ENCODE measurements at places on chromosomes 13 and 19.

DNA sequence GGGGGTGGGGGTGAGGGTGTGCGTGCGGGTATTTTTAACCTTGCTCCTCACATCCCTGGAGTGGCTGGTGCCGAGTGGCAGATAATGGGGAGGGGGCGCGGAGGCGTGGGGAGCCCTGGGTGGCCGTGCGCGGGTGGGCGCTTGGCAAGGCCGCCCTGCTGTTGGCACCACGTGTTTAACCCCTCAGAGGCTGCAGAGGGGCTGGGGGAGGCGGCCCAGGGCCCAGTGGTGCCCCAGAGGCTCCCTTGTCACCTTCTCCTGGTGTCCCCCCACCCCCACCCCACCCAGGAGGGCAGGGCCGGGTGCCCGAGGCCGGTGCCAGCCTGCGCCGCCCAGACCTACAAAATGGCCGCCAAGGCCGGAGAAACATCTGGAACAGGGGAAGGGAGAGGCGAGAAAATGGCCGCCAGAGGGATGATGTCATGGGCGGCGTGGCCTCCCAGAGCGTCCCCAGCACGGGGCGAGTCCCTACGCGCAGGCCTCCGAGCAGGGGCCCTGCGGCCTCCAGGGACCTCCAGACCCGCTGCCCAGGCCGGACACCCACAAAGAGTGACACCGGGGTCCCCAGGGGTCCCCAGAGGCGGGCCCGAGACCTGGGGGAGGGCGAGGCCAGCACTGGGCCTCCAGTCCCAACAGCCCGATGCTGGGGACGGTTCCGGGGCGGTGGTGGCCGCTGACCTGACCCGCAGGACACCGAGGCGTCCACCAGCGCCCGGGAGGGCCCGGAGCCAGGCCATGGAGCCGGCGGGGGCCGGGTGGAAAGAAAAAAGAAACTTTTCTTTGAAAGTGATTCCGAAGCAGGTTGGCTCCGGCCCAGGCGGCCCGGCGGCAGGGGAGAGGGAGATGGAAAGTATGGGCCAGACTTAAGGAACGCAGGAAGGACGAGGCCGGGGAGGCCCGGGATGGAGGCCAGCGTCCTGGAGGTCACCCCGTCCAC, 38.2 kb downstream of the NFIC start:
- no peak for DNase-seq

DNA sequence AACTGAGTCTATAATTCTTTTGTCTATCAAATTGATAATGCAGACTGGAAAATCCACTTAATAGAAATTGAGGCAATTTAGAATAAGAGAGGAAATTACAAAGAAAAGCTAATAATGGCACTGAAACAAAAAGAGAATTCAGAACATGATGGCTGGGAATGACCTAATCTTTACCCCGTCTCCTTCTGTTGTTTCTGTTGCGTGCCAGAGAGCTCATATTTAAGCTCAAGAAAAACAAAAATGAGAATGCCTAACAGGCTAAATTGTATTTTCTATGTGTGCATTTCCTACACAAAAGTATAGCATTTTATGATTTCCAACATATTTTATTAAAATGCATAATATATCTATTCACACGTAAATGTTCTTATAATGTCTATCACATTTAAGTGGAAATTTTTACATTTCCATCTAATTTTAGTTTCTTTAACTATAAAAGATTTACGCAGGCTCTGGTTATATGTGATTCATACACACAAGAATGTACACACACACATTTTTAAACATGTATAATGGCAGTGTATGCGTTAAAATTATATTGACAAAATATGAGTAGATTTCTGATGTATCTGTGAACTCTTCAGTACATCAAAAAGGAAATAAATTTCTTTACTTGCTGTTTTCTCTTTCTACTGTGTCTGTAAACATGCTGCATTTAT, 432.3 kb downstream of the SLITRK6 start:
- DNase-seq: no peak

GRCh38 chr19:13844130-13844631, 32.8 kb upstream of the NANOS3 start:
- peak; percentile 58 for DNase-seq

GRCh38 chr13:27821566-27821965, 29.3 kb downstream of the GSX1 start:
- no peak for DNase-seq

- DNase-seq: no peak
Observed at GRCh38 chr19:49514151-49514550, 1.7 kb downstream of the FCGRT start.

GRCh38 chr13:59513686-59514085, 650.0 kb downstream of the DIAPH3 start:
- DNase-seq: no peak

DNA sequence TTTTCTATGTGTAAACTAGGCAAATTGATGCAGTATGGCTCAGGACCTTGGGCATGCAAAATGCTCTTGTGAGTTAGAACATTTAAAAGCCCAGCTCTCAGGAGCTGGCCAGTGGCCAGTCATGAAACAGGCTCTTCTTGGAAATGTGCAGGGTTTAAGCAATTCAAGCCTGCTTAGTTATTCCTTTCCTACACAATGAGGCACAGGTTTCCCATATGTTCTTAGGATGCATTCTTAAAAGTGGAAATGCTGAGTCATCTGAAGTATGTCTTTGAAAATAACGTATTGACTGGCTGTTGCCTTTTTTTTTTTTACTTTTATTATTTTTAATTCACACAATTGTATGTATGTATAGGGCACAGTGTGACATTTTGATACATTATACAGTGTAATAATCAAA, 300.7 kb downstream of the SLC7A1 start:
- DNase-seq: no peak

DNA sequence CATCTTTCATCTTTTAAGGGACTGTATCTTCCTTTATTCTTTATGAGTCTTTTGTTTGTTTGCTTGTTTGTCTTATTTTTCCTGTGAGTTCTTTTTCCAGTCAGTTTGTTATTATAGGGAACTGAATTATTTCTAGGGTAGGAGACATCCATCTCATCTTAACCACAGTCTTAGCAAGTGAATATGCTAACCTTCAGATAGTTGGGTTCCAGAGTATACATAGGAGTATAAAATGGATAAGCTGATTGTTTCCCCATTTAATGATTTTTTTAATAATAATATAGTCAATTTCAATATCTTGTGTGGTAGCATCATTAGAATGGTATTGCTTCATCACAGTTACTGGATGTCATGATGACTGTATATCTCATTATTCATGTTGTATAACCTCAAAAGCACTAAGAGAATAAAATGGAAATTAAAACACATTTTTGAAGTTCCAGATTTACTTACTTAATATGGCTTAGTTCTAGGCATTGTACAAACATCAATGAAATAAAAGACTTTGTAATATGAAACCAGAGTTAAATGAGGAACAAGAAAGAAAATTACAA, 33.0 kb downstream of the GPC6 start:
- no peak for DNase-seq

DNA sequence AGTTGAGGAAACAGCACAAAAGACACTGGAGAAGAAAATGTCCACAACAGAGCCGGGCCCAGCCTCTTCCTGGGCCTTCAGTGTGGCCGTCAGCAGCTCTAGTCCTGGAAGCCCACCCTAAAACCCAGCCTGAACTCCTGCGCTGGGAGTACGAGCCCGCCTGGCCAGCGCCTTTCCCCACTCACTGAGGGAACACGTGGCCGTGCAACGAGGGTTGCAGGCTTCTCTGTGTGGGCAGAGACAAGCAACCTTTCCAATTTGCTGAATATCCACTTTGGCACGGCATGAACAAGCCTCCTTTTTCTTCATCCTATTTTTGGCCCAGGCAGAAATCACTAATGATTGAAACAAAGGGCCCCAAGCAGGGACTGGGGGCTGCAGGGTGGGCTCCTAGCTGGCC, 89.2 kb downstream of the CRYL1 start:
- no peak for DNase-seq

DNA sequence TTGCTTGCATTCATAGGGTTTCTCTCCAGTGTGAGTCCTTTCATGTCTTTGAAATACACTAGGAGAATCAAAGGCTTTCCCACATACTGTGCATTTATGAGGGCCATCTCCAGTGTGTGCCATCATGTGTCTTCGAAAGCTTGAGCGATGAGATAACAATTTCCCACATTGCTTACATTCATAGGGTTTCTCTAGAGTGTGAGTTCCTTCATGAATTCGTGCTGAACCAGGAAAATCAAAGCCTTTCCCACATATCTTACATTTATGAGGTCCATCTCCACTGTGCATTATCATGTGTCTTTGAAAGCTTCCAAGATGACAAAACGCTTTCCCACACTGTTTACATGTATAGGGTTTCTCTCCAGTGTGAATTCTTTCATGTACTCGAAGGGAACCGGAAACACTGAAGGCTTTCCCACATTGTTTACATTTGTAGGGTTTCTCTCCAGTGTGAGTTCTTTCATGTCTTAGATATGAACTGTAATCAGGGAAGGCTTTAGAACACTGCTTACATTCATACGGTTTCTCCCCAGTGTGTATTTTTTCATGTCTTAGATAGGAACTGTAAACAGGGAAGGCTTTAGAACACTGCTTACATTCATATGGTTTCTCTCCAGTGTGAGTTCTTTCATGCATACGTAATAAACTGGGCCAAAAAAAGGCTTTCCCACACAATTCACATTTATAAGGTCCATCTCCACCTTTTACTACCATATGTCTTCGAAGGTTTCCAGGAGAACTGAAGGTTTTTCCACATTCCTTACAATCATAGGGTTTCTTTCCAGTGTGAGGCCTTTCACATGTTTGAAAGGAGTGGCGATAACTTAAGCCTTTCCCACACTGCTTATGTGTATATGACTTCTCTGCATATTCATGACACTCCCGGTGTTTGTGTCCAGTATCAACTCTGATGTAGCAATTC, 21.4 kb downstream of the ZNF44 start:
- no peak for DNase-seq

- no peak for DNase-seq
Observed at GRCh38 chr13:29978211-29978610, 127.8 kb upstream of the UBL3 start.

GRCh38 chr19:18913466-18913865, 5.7 kb downstream of the COPE start:
- no peak for DNase-seq

Data from CD4-positive, alpha-beta T cell treated with Interleukin-12 subunit alpha and Interleukin-12 subunit beta, for 1 hour (primary cell).